ENCODE measurements at places on chromosomes 2 and 18.
A peak's percentile ranks its signal among the peaks of the same experiment; 100 is the strongest.

- no peak for DNase-seq
These were observed 311.9 kb upstream of the EPHA4 start for GRCh38 chr2:221883976-221884375.

GRCh38 chr18:70337139-70337972 lies 48.5 kb downstream of the SOCS6 start:
- DNase-seq, result no peak

- DNase-seq, result no peak
These were observed 35.5 kb upstream of the HS6ST1 start for GRCh38 chr2:128354161-128354560.

- DNase-seq, result peak; percentile 4
These were observed 434.7 kb downstream of the GRB14 start for GRCh38 chr2:164186591-164186990.

DNA sequence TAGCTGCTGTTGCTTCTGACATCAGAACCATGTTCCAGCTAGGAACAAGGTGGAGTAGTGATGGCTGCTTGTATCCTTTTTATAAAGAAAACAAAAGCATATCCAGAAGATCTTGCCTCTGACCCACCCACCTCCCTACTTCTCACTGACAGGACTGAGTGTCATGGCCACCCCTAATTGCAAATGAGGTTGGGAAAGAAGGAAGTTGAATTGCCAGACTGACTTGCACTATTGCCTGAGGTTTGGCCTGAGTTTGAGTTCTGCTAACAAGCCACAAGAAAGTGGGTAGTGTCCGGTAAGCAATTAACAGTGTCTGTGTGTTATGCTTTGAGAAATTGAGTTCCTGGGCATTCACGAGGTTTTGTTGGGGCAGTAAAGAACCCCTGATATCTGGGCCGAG lies 22.8 kb downstream of the SGPP2 start:
- DNase-seq, result no peak

DNA sequence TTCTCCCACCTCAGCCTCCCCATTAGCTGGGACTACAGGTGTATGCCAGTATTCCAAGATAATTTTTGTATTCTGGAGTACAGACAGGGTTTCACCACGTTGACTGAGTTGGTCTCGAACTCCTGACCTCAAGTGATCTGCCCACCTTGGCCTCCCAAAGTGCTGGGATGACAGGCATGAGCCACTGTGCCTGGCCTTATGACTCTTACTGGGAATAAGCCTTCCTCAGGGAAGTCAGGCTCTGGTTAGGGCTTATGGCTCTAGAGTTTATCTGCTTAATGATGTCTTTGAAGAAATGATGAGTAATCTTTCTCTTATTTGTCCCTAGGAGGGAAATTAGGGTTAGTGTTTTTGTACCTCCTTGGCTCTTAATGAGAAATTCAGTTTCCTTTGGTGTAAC lies 187.7 kb downstream of the FAM210A start:
- no peak for DNase-seq

DNA sequence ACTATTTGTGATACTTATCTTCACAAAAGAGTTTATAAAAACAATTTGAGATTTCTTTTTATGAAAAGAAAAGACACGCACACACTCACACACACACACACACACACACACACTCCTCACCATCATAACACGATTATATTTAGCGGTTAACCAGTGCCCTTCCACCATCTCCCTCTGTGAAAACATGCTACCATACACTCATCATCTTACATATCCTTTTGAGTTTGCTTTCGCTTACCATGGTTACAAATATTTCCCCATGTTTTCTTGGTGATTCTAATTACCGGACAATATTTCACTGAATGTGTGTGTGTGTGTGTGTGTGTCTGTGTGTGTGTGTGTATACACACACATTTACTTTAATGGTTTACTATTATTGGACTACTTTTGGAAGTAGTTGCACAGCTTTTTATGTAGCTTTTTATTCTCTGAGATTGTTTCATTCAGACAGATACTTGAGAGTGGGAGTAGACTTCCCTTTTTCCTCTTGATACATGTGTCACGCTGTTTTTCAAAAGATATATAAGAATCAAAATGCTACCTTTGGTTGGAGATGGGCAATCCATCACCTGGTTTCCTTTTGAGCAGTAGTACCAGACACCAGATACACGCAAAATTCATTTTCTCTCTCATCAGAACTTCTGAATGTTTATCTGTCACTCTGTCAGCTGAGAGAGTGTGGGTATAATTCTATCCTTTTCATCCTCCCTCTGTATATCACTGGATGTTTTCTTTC lies 138.1 kb downstream of the SETBP1 start:
- no peak for DNase-seq

GRCh38 chr2:151614606-151615306 lies 119.5 kb downstream of the NEB start:
- no peak for DNase-seq

DNA sequence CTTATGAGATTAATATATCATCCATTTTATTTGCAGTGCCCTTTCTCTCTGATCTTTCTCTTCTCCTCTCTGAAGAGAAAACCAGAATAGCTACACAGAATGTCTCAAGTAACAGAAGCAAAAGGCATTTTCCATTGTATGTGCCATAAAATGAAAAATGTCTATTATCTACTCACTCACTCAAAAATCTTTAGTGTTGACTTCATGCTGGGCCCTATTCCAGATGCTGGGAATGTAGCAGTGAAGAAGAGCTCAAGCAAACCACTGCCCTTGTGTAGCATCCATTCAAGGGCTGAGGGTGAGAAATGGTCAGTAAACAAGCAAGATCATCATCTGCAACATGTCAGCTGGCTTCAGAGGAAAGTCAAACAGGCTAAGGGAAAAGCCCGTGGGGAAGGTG lies 427.7 kb downstream of the METTL4 start:
- no peak for DNase-seq

- DNase-seq, result peak; percentile 5
These were observed 55.9 kb upstream of the GORASP2 start for GRCh38 chr2:170873035-170873692.

DNA sequence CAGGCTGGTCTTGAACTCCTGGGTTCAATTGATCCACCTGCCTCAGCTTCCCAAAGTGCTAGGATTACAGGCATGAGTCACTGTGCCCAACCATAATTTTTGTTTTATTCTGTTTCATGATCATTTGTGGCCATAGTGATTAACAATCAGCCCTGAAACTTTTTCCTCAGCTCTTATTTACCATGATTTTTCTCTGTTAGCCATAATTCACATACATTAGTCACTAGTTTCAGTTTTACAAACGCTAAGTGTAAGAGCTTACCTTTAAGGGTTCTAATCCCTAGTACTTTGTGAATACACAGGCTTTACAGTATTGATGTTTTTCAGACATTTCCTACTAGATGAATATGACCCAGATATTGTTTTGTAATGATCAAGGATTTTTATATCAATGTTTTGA lies 216.1 kb downstream of the DPP4 start:
- no peak for DNase-seq

DNA sequence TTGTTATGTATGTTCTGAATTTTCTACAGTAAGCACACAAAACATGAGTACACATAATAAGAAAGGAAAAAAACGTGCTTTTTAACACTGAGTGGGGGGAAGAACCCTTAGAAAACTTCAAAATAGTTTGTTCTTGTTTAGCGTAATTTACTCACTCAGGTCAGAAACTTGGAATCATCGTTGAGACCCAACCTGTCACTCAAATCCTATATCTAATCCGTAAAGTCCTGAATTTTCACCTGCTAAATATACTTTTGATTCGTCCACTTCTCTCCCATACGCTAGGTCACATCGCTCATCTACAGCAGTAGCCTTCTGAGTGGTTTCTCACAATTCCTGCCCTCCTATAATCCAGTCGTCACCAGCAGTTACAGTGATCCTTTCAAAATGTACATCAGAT lies 767 bp downstream of the TPRKB start:
- DNase-seq, result no peak

- DNase-seq, result no peak
These were observed 76.6 kb downstream of the ALK start for GRCh38 chr2:29844713-29845326.

All from DMS 273 treated with DMSO at 0.1 percent for 48 hours (cell line).